Panc1 (cell line): ENCODE measurements at places on chromosomes 3 and 15. TPM values are rescaled to one million over a fixed set of nuclear protein-coding genes. Genes with fewer than 3 reads are reported as not detected.

DNA sequence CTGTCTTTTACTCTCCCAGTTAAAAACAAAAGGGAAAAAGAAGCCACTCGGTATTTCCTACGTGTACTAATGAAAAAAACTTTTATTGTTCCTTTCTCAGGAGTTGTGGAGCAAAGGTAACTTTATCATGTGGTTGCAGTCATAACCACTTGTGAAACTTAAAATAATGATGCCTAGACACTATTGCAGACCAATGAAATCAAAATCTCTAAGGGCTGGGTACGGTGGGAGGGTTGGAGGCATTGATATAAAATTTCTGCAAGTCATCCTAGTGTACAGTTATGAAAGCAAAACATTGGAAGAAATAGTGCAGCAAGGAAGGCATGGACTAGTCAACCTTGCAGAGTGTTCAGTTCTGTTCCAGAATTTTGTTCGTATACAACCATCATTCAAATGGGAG lies 808.8 kb downstream of the TUSC7 start:
- H3K36me3 ChIP-seq: no peaks in the 10 kb centered on the region
- H3K4me3 ChIP-seq: no peak overlapping the region
- no peak overlapping the region for H3K27ac ChIP-seq
- no peaks in the 10 kb centered on the region; the same call in 1 of the 2 replicates for H3K27me3 ChIP-seq

Gene NAALADL2
- total RNA-seq: 2.7 TPM

- no peaks in the 10 kb centered on the region for H3K36me3 ChIP-seq
- H3K4me1 ChIP-seq: no peaks in the 10 kb centered on the region
- DNase-seq: no peak
- H3K27me3 ChIP-seq: no peaks in the 10 kb centered on the region
- H3K27ac ChIP-seq: no peak overlapping the region
These were observed 59.0 kb downstream of the APBA2 start for GRCh38 chr15:28944696-28945300.

GRCh38 chr15:67019884-67020520 lies 45.4 kb upstream of the SMAD3 start:
- H3K4me1 ChIP-seq: peaks cover 34% of the 10 kb centered on the region
- no peak overlapping the region for H3K4me3 ChIP-seq
- H3K36me3 ChIP-seq: no peaks in the 10 kb centered on the region
- no peak for DNase-seq
